Heart right ventricle (tissue), 16 donors: ENCODE measurements at places on chromosomes 4 and X. TPM values are rescaled to one million over a fixed set of nuclear protein-coding genes. Genes with fewer than 3 reads are reported as not detected.

GRCh38 chrX:11146411-11146810 lies 35.3 kb downstream of the HCCS start:
- no peaks in the 10 kb centered on the region for H3K4me1 ChIP-seq
- H3K27me3 ChIP-seq = peaks cover 23% of the 10 kb centered on the region
- H3K27ac ChIP-seq = no peak overlapping the region
- DNase-seq = no peak

- peak within 1 kb of the TSS; percentile 60 for H3K4me3 ChIP-seq
- H3K36me3 ChIP-seq = no peaks in the 10 kb centered on the region
- H3K4me1 ChIP-seq = no peaks in the 10 kb centered on the region
- no peaks in the 10 kb centered on the region for H3K27me3 ChIP-seq
- peak; percentile 51 for DNase-seq
Measured at GRCh38 chrX:133415276-133416105, at the start of gene GPC4. TSS of gene GPC4 (minus strand) at chrX:133415489. CDS start at chrX:133414965, 524 bp downstream.

Gene SSX4B
- total RNA-seq = not detected

GRCh38 chr4:72714482-72715279 lies 145.7 kb upstream of the ADAMTS3 start:
- H3K4me3 ChIP-seq = no peak overlapping the region
- no peak for DNase-seq

GRCh38 chr4:107564326-107564725 lies 155.7 kb downstream of the PAPSS1 start:
- no peaks in the 10 kb centered on the region for H3K27me3 ChIP-seq
- no peaks in the 10 kb centered on the region for H3K36me3 ChIP-seq
- no peak overlapping the region for H3K27ac ChIP-seq
- no peaks in the 10 kb centered on the region for H3K4me1 ChIP-seq

DNA sequence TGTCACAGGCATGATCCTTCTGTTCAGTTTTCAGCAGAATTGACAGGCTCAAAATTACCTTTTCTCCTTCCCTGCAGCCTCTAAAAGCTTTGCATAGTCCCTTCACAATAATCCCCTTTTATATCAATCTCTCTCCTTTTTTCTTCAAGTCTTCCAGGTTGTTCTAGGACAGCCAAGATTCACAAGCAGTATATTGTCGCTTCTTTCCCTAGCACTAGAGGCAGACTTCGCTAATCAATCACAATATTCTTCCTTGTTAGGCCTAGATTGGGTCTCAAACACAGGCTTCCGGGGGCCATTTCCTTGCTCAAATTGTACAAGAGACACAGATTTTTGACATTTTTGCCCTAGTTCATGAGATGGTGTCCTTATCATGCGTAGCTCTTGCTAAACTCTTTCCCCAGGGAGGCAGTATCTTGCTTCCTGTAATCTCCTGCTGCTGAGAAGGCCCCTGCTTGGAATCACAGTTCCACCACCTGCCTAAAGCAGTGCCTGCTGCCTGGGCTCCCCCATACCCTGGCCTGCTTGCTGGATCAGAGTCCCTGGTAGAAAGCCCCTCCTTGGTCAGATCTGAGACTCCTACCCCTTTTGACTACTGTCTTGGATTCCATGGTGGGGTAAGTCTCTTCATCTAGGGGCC lies 57.3 kb downstream of the DMP1 start:
- H3K27ac ChIP-seq = no peak overlapping the region
- no peaks in the 10 kb centered on the region for H3K36me3 ChIP-seq
- no peak overlapping the region for H3K4me3 ChIP-seq
- no peak for DNase-seq
- no peaks in the 10 kb centered on the region for H3K4me1 ChIP-seq
- H3K27me3 ChIP-seq = no peaks in the 10 kb centered on the region

Gene SPANXA1
- not detected for total RNA-seq

GRCh38 chrX:74171465-74171864 lies 132.5 kb upstream of the ZCCHC13 start:
- H3K4me1 ChIP-seq = no peaks in the 10 kb centered on the region
- no peaks in the 10 kb centered on the region for H3K36me3 ChIP-seq
- H3K27me3 ChIP-seq = no peaks in the 10 kb centered on the region
- no peak overlapping the region for H3K27ac ChIP-seq

DNA sequence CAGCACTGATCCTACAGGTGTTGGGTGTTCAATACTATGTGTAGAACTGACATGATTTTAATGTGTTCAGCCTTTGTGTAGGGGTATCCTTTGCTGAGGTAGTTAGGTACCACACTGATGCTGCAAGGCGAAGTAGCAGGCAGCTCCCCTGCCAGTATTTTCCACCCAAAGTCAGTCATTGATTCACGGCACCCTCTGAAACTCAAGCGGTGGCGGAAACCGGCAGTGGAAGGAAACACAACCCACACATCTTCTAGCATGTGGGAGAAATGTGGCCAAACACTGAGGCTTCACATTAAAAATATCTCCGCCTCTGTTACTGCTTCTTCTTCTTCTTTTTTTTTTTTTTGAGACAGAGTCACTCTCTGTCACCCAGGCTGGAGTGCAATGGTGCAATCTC lies 126.3 kb downstream of the AASDH start:
- no peak overlapping the region for H3K4me3 ChIP-seq
- H3K4me1 ChIP-seq = no peaks in the 10 kb centered on the region
- no peaks in the 10 kb centered on the region for H3K27me3 ChIP-seq
- no peak for DNase-seq

Gene SPACA5
- not detected for total RNA-seq

- H3K4me1 ChIP-seq = no peaks in the 10 kb centered on the region
Measured at GRCh38 chrX:97374266-97374665, 490.6 kb downstream of the RPA4 start.

DNA sequence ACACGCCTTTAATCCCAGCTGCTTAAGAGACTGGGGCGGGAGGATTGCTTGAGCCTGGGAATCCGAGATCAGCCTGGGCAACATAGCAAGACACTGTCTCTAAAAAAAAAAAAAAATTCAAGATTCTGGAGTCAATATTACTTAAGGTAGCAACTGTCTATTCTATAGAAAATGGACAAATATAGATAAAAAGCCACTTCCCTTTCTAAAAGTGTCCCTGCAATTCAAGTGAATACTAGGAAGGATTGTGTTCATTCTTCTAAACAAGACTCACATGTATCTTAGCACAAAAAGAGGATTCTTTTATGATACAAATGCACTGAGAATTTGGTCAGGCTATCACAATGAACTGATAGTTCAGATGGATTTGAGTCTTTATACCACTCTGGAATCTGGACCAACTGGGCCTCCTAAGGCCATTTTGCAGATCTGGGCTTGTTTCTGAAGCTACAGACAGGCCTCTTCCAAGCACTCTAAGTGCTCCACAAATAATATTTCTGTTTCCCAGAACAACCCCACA lies 7.0 kb downstream of the PKD2 start:
- H3K27me3 ChIP-seq = no peaks in the 10 kb centered on the region
- peaks cover 2% of the 10 kb centered on the region for H3K36me3 ChIP-seq
- no peak overlapping the region for H3K4me3 ChIP-seq
- H3K27ac ChIP-seq = no peak overlapping the region
- DNase-seq = no peak

Gene RPS6KA6
- 0.66 TPM for total RNA-seq

Gene CT47B1
- total RNA-seq = not detected

GRCh38 chr4:83679692-83680091 lies 143.8 kb downstream of the GPAT3 start:
- no peak for DNase-seq
- H3K4me3 ChIP-seq = no peak overlapping the region
- H3K36me3 ChIP-seq = no peaks in the 10 kb centered on the region
- H3K27ac ChIP-seq = no peak overlapping the region
- H3K27me3 ChIP-seq = peaks cover 3% of the 10 kb centered on the region

DNA sequence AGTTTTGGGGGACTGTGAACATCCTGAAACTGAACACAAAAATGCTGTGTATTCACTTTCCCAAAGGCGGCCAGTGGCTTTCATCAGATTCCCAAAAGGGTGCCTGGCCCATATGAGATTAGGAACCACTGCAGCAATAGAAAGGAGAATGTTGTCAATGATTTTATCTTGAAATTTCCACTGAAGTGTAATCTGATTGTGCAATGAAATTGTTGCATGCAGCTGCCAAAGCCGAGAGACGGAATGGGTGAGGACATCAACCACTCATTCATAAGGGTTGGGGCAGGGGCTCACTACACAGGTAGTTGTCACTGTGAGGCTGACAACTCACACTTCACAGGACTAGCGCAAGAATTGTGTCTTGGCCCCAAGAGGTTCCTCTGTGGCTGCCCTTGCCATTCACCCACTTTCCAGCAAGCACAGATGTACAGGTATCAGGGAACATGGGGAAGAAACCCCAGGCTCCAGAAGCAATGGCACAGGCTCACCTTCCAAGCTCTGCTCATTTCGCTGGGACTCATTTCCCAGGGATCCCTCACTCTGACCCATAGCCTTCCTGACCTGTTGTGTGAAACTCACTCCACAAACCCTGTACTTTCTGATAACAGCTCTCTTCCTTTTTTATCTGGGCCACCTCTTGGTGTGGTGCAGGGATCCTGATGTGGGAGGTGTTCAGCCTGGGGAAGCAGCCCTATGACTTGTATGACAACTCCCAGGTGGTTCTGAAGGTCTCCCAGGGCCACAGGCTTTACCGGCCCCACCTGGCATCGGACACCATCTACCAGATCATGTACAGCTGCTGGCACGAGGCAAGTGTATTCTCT lies 48.8 kb downstream of the BMX start:
- no peaks in the 10 kb centered on the region for H3K4me1 ChIP-seq
- H3K27me3 ChIP-seq = no peaks in the 10 kb centered on the region
- H3K27ac ChIP-seq = no peak overlapping the region
- H3K36me3 ChIP-seq = no peaks in the 10 kb centered on the region

DNA sequence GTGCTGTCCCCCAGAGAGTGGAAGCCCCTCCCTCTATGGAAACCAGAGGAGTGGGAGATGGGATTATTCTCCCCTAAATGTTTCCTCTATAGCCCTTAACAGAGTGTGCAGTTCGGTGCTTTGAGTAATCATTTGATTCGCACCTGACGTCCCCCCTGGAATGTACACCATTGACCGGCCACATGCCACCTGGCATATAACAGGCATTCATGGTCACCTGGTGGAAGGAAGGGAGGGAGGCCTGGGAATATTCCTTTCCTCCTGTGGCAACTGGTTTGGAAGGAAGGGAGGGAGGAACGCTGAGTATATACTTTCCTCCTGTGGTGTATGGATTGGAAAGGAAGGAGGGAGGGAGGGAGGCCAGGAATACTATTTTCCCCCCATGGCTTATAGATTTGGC lies 77.2 kb downstream of the CRMP1 start:
- H3K27me3 ChIP-seq = no peaks in the 10 kb centered on the region
- no peak overlapping the region for H3K4me3 ChIP-seq
- H3K27ac ChIP-seq = no peak overlapping the region
- DNase-seq = no peak
- H3K4me1 ChIP-seq = no peaks in the 10 kb centered on the region
- H3K36me3 ChIP-seq = no peaks in the 10 kb centered on the region

Gene SSX3
- not detected for total RNA-seq

DNA sequence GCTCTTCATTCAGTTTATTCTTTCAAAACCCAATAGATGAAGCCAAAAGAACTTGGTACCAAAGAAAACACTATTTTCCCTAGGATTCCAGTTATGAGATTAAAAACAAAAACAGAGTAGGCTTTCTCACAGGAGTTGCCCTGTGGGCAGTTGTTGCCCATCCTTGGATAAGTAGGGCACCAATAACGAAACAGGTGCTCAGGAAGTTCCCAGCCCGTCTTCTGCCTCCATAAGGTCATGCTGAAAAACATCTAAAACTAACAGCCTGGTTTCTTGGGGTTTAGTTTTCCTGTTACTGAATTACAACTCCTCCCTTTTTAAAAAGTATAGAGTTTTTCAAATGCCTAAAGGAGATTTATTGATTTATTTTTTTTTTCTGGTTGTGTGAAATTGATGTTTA lies 14.7 kb downstream of the TSPAN5 start:
- no peak overlapping the region for H3K27ac ChIP-seq
- H3K4me1 ChIP-seq = peaks cover 7% of the 10 kb centered on the region
- H3K27me3 ChIP-seq = no peaks in the 10 kb centered on the region
- H3K36me3 ChIP-seq = no peaks in the 10 kb centered on the region
- no peak overlapping the region for H3K4me3 ChIP-seq

Gene OTC
- 0.38 TPM for total RNA-seq

DNA sequence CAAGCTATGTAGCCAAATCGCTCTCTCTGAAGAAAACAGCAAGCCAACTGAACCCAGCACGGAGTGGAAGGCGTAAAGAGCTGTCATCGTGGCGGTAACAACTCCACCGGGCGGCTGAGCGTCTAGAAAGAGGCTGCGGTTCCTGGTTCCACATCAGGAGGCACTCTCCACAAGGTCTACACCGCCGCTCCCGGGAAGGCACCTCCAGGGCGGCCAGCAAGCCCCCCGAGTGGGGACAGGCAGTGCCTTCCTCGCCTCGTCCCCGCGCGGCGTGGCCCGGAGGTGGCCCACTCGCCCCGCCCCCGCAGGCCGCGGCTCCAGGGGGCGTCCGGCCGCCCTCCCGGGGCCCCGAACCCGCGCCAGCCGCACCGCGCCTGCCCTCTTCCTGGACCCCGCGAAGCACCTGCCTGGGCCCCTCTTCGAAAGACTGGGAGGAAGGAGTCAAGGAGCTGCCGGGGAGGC lies 755 bp downstream of the KLHL8 start:
- H3K36me3 ChIP-seq = no peaks in the 10 kb centered on the region
- peak overlapping the region; percentile 94 for H3K27ac ChIP-seq
- peak; percentile 42 for DNase-seq
- H3K4me1 ChIP-seq = peaks cover 4% of the 10 kb centered on the region
- no peaks in the 10 kb centered on the region for H3K27me3 ChIP-seq

GRCh38 chrX:139832718-139833309 lies 100.0 kb downstream of the ATP11C start:
- H3K27me3 ChIP-seq = no peaks in the 10 kb centered on the region
- DNase-seq = no peak
- peaks cover 45% of the 10 kb centered on the region for H3K4me1 ChIP-seq
- no peaks in the 10 kb centered on the region for H3K36me3 ChIP-seq

GRCh38 chr4:36056136-36056535 lies 188.2 kb downstream of the ARAP2 start:
- H3K27ac ChIP-seq = no peak overlapping the region
- H3K36me3 ChIP-seq = no peaks in the 10 kb centered on the region

- no peak overlapping the region for H3K4me3 ChIP-seq
- H3K36me3 ChIP-seq = no peaks in the 10 kb centered on the region
- H3K27me3 ChIP-seq = no peaks in the 10 kb centered on the region
- no peaks in the 10 kb centered on the region for H3K4me1 ChIP-seq
- no peak overlapping the region for H3K27ac ChIP-seq
Measured at GRCh38 chr4:35700663-35701062, 543.7 kb downstream of the ARAP2 start.

DNA sequence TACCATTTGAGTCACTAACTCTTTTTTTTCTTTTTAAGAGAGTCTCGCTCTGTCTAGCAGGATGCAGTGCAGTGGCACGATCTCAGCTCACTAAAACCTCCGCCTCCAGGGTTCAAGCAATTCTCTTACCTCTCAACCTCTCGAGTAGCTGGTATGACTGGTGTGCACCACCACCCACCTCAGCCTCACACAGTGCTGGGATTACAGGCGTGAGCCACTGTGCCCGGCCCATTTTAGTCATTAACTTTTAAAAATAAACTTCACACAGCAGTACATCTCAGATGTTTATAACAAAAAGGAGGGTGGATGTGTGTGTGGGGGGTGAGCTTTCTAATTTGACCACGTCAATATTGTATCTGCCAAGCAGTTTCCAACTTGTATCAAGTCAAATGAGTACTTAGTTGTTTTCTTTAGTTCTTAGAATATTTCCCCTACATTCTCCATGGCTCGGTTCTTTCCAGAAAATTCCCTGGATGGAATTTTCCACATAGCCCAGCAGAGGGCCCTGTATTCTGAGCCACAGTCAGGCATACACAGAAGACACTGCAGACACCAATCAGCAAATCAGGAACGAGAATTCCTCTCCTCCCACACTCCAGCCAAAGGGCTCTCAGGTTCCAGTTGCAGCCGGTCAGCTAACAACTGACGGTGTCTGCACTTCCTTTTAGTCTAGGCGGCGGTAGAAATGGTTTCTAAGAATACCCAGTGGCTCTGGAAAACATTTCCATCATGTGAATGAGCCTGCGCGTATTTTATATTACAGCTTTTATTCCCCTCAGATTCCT lies 20.1 kb upstream of the ARAF start:
- no peaks in the 10 kb centered on the region for H3K27me3 ChIP-seq
- no peak overlapping the region for H3K4me3 ChIP-seq
- no peaks in the 10 kb centered on the region for H3K4me1 ChIP-seq

Gene HADH
- 242 TPM for total RNA-seq

Gene EXOC1L
- total RNA-seq = not detected
